Activated CD8-positive, alpha-beta memory T cell treated with anti-CD3 and anti-CD28 coated beads for 4 hours (primary cell): ENCODE measurements at places on chromosomes 4 and X.

DNA sequence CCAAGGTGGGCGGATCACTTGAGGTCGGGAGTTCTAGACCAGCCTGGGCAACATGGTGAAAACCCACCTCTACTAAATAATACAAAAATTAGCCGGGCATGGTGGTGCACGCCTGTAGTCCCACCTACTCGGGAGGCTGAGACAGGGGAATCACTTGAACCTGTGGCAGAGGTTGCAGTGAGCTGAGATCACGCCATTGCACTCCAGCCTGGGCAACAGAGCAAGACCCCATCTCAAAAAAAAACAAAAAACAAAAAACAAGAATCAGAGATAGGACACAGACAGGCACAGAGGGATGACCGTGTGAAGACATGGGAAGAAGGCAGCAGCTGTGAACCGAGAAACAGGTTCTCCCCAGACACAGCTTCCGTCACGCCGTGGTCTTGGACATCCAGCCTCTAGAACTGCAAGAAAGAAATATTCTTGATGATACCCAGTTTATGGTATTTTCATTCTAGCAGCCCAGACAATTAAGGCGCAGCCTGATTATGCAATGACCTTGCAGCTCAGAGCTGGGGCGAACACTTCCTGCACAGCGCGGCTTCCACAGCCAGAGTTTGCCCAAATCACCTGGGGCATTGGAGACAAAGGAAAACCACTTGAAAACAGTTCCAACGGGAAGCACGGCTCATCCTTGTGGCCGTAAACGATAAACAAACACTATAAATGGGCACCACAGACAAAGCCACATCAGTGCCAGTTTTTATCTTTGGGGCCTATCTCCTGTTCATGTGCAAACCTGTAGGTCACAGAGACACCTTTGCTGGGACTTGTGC lies 4.2 kb upstream of the ARSD start:
- DNase-seq = no peak

DNA sequence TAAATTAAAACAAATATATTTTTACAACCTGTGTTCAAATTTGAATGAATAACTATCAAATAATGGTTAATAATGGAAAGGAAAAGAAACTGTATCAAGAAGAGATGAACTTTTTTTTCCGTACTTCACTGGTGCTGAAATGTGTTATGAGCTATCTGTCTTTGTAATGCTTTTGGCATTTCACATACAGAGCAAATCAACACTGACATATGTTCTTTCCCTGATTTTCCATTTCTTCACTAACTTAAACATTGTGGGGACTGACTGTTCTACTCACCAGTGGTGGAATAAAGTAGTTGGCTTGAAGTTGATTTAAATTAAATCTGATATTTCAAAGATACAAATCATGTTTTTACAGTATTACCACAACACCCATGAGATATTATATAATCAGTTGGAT lies 304.0 kb upstream of the BMP3 start:
- no peak for DNase-seq

- no peak for DNase-seq
These were observed 2.6 kb downstream of the SLC25A31 start for GRCh38 chr4:127732623-127733328.

DNA sequence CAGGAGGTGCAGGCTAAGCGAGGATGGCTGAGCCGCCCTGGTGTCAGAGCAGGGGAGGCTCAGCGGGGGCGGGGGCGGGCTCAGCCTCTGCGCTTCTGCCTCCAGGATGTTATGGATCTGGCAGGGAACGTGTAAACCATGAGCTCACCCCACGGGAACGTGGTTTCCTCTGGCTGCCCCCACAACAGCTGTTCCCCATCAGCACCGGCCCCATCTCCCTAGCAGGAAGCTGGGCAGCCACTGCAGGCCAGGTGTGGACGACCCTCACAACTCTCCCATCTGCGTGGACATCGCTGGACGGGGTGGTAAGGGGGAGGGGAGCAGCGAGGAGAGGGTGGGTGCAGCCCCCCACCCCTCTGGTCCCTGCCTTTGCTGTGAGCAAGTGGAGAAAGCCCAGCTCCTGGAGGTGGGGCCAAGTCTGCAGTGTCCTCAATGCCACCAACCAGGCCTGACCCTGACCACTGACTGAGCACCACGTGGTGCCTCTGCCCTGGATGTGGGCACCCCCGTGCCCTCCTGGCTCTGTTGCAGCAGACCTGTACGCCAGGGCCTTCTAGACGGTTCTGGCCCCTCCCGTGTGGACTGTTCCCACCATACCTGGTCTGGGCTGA lies 28.1 kb upstream of the SPON2 start:
- no peak for DNase-seq

GRCh38 chr4:6153874-6154273 lies 46.5 kb downstream of the JAKMIP1 start:
- DNase-seq = no peak

GRCh38 chrX:114028907-114029662 lies 554.8 kb upstream of the HTR2C start:
- no peak for DNase-seq

- no peak for DNase-seq
These were observed 302.0 kb downstream of the SPRY1 start for GRCh38 chr4:123698556-123698955.

GRCh38 chrX:111869639-111870034 lies 6.3 kb upstream of the TRPC5OS start:
- DNase-seq = no peak

DNA sequence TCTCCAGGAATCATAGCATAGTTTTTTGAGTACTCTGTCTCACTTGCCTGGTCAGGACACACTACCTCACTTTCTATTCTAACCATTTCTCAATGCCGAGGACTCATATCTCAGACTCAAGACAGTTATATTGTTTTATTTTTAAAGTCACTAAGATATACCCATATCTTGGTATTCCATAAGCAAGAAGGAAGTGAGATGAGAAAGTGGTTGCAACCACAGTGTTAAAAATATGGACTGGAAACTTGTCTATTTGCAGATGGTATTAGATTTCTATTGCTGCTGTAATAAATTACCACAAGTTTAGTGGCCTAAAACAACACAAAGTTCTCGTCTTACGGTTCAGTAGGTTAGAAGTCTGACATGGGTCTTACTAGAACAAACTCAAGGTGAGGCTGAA lies 344.8 kb upstream of the MAGEB2 start:
- no peak for DNase-seq

- no peak for DNase-seq
These were observed 107.5 kb downstream of the EGF start for GRCh38 chr4:110020139-110020538.

DNA sequence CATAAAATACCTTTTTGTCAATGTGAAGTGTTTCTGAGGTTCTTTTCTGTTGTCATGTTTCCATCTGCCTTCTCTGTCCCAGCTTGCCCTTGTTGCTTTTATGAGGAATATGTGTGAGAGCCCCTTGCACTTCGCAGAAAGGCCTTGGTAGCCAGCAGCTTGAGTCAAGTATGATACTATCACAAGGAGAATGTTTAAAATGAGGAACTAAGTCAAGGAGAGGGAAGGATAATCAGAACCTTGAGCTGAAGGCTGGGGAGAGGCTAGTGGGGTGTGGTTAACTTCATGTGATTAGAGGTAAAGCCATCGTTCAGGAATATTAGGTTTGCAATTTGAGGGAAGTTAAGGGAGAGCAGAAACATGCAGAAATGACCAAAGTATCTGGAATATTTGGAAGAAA lies 12.7 kb downstream of the PGK1 start:
- DNase-seq = no peak

GRCh38 chr4:3340700-3341083 lies 47.9 kb downstream of the RGS12 start:
- no peak for DNase-seq

GRCh38 chr4:40165916-40166315 lies 30.9 kb upstream of the RHOH start:
- no peak for DNase-seq

DNA sequence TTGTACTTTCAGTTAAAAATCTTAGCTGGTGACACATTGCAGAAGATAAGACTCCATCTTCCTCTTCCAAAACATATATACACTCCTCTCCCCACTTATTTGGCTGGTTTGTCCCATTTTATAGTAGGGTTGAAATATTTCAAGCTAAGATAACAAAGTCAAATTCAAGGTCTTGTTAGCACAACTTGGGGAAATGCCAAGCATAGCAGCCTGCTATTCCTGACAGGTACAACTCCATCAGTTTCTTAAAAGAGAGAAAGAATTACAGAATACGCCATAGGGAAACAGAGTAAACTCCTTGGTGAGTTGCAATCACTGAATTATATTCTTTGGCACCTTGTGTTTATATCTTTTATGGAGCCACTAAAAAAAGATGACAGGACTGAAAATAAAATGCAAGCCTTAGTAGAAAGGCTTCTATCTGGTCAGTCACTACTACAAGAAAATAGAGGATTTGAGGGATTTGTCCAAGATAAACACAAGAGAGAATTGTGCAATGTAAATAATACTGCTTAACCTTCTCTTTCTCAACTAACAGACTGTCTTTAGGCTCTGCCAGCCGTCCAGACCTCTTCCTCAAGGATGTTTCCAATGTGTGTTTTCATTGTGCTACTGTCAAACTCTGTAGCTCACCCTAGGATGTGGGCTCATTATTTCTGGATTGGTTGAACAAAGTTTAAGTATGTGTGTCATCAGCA lies 170.3 kb downstream of the VEGFC start:
- no peak for DNase-seq
